ENCODE measurements at places on chromosomes 16 and 17.

DNA sequence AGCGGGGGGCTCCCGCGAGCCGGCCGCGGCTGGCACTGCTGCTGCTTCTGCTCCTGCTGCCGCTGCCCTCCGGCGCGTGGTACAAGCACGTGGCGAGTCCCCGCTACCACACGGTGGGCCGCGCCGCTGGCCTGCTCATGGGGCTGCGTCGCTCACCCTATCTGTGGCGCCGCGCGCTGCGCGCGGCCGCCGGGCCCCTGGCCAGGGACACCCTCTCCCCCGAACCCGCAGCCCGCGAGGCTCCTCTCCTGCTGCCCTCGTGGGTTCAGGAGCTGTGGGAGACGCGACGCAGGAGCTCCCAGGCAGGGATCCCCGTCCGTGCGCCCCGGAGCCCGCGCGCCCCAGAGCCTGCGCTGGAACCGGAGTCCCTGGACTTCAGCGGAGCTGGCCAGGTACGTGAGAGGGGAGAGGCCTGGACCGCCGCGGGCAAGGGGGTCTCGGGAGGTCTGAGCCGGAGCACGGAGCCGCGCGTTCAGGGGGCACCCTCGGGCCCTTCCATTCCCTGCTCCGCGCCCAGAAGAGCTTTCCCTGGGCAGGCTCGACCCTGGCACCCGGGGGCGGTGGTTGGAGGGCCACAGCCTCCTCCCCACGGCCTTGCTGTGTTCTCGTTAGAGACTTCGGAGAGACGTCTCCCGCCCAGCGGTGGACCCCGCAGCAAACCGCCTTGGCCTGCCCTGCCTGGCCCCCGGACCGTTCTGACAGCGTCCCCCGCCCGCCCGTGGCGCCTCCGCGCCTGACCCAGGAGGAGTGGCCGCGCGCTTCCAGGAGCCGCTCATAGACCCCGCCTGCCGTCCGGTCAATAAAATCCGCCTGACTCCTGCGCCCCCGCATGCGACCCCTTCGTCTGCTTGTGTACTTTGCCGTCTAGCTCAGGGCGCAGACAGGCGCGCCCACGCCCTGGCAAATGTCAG, 591 bp downstream of the NPW start:
- DNase-seq: no peak

GRCh38 chr16:13143551-13143950, 242.2 kb downstream of the SHISA9 start:
- DNase-seq: no peak

GRCh38 chr17:8555062-8555461, 75.5 kb downstream of the MYH10 start:
- no peak for DNase-seq

DNA sequence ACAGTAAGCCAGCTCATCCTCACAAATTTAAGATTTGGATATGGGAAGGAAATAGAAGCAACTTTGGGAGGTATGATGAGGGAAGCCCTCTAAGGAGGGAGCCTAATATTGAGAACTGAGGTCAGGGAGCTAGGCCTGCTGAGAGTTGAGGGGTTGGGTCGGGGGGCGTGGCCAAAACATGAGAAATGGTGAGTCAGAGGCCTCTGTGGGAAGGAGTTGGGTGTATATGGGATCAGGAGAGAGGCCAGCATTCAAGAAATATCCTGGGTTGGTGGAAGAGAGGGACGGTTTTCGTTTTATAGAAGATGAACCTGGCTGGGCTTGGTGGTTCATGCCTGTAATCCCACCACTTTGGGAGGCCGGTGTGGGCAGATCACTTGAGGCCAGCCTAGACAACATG, 48.4 kb downstream of the CLEC16A start:
- no peak for DNase-seq

DNA sequence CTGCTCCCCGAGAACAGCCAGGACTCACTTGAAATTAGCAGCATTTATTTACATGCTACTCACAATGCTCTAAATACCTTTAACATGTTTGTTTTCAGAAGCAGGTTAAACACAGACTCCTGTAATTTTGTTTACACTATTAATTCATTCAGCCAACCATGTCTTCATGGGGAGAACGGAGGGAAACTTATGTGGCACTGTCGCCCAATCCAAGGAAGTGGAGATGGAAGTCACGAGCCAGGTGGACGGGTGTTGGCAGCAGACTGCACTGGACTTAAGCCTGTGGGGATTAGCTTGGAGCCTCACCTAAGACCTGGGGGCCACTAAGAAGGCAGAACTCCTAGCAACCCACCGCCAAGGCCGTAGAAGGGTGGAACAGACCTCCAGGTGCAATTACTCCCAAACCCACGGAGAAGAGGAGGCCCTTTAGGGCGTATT, 8.8 kb upstream of the GFAP start:
- peak; percentile 65 for DNase-seq
